Ureter (tissue), 1 donor: ENCODE measurements at places on chromosomes 1 and 21. TPM values are rescaled to one million over a fixed set of nuclear protein-coding genes. Genes with fewer than 3 reads are reported as not detected.
A peak's percentile ranks its signal among the peaks of the same experiment; 100 is the strongest.

Gene MXRA8
- 41.9 TPM for total RNA-seq

Gene IL12RB2
- total RNA-seq = 0.60 TPM

Gene DPH5
- total RNA-seq = 31.7 TPM

Gene SPRR1A
- 13.8 TPM for total RNA-seq

Gene KRTAP8-1
- not detected for total RNA-seq

DNA sequence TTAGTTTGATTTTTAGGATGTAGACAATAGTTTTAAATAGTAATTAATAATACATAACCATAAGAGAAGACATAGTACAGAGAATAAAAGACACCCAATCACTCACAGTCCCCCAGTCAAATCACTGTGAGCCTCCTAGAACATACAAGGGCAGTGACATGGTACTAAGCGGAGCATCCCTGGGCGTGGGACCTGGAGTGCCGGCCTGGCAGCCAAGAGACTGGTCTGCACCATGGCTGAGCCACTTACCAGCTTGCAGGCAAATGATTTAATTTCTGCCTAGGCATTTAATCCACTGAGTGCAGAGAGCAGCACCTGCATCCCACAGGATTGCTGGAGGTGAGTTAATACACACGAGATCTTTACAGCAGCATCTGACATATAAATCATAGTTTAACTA, 20.4 kb downstream of the SDHB start:
- DNase-seq = no peak

DNA sequence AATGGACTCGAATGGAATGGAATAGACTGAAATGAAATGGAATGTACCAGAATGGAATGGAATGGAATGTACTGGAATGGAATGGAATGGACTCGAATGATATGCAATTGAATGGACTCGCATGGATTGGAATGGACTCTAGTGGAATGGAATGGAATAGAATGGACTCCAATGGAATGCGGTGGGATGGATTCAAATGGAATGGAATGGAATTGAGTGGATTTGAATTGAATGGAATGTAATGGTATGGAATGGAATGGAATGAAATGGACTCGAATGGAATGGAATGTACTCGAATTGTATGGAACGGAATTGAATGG, 99.6 kb upstream of the FBXO28 start:
- no peak for DNase-seq

- peak; percentile 47 for DNase-seq
These were observed 26.6 kb upstream of the LMX1A start for GRCh38 chr1:165383067-165383466.

- no peak for DNase-seq
These were observed 2.3 kb downstream of the DPT start for GRCh38 chr1:168726719-168727118.

DNA sequence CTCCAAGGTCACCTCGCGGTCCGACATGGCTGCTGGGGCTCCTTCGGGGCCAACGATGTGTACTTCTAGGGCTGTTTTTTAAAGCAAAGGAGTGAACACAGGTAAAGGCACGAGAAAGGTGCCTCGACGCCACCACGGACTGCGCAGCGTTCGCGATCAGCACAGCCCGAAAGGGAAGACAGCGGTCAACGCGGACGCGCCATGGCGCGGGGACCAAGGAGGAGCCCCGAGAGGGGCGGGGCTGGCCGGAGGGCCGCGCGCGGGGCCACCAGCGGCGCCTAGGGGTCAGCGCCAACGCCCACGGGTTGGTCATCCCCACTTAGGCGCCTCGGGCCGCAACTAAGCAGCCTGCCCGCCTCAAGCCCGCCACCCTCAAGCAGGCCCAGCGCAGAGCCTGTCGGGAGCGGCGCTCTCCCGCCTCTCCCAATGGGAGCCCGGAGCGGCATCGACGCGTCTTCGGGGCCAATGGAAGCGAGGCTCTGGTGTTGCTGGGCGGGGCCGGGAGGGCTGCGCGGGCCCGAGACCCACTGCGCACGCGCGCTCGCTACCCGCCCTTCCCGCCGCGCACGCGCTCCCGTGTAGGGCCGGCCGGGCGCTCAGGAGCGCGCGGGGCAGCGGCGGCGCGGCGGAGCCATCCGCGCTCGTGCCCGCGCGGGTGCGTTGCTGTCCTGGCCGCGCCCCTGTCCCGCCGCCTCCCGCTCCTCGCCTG, at the start of gene DIP2A:
DIP2A (plus strand) TSS at position 577 of the 709 bp plus-strand sequence. CDS start 241 bp downstream, outside the sequence.
- peak; percentile 95 for DNase-seq
